ENCODE measurements at places on chromosomes 3 and 15.

DNA sequence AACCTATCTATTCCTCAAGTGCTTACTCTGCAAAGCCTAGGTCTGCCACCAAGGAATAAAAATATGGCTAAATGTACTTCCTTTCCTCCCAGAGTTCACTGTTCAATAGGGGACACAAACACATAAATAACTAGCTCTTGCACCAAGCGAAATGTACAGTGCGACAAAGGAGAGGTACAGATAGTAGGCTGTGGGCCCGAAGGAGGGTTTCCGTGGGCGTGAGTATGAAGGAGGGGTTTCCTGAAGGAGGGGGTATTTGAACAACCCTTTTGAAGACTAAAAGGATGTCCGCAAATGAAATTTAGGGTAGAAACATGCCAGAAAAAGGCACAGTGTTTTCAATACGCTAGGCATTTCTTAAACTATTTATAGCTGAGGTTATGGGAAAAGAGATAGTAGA is 207.9 kb downstream of the LPP start:
- DNase-seq, result no peak

- no peak for DNase-seq
Observed at GRCh38 chr3:163929069-163929652, 1149.1 kb downstream of the SI start.

- no peak for DNase-seq
Observed at GRCh38 chr3:191972714-191973398, 511.9 kb downstream of the PYDC2 start.

GRCh38 chr3:24387493-24387892 is 107.2 kb downstream of the THRB start:
- no peak for DNase-seq

- DNase-seq, result no peak
Observed at GRCh38 chr3:51845129-51845528, 16.3 kb upstream of the IQCF2 start.

GRCh38 chr15:24943361-24943760 is 11.4 kb upstream of the SNRPN start:
- no peak for DNase-seq

- DNase-seq, result no peak
Observed at GRCh38 chr15:35963326-35963725, 417.4 kb upstream of the DPH6 start.

GRCh38 chr15:57415602-57416001 is 39.3 kb downstream of the CGNL1 start:
- no peak for DNase-seq

DNA sequence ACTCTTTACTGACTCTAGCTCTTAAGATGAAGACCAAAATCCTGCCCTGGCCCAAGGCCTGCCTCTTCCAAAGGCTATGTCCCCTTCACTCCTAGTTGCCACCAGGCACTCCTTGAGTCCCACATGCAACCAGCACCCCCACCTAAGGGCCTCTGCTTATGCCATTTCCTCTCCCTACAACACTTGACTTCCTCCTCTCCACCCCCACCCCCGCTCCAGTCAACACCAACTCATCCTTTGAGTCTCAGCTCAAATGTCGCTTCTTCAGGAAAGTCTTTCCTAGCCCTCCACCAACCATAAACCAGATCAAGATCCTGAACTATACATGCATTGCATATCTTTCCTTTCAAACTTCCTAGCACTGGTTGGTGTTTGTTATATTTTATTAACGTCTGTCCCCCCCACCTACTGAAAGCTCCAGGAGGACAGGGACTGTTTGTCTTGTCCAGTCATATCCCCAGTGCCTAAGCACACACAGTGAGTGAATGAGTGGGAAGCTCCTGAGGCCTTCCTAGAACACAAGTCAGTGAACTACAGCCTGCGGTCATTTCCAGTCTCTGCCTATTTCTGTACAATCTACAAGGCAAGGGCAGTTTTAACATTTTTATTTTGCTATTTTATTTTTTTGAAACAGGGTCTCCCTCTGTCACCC is 7.3 kb downstream of the TBC1D2B start:
- no peak for DNase-seq

DNA sequence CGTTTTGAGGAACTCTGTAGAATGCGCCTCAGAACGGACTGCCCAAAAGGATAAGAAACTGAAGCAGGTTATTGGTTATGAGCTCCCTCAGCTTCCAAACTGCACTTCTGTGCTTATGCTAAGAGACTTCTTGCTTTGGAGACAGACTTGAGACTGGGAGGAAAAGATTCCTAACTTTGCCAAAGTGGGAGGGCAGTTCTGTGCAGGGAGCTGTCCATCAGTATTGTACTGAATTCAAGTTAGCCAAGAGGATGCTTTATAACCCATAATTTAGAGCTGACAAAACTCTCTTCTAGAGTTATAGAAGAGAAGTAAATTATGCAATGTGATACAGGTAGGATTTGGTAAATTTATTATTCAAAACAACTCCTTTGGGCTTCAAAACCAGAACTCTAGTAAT is 519.8 kb upstream of the GBE1 start:
- no peak for DNase-seq

DNA sequence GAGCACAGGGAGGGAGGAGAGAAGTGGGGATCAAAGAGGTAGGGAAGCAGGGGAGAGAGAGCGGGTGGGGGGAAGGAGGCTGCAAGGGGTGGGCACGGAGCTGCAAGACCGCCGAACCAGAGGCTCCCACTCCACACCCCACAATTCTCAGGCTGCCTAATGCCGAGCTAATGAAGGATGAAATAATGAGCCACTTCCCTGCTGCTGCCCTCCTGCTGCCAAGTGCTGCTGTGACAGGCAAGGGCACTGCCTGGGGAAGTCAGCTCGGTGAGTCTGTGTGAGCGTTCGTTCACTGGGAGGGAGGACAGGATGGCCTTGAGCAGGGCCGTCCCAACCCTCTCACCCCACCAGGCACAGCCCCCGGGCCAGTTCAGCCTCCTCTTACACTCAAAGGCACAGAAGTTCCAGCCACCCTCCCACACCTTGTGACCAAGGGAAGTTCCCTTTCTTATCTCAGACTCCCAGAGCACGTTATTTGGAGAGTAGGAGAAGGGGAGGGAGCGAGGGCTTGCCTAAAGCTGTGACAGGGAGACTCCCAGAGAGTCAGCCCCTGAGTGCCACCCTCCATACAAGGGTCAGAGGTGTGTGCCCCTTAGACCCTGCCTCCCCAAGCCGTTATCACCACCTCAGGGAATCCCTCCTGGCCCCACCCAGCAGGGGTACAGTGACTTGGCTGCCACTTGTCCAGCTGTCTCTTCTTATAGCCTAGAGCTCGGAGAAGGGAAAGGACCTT is 12.4 kb downstream of the GLYCTK start:
- DNase-seq, result no peak

GRCh38 chr3:105497386-105497785 is 130.7 kb downstream of the ALCAM start:
- DNase-seq, result no peak

GRCh38 chr15:50098545-50098944 is 20.5 kb downstream of the ATP8B4 start:
- DNase-seq, result no peak
